ENCODE measurements at places on chromosomes 7 and 10.

DNA sequence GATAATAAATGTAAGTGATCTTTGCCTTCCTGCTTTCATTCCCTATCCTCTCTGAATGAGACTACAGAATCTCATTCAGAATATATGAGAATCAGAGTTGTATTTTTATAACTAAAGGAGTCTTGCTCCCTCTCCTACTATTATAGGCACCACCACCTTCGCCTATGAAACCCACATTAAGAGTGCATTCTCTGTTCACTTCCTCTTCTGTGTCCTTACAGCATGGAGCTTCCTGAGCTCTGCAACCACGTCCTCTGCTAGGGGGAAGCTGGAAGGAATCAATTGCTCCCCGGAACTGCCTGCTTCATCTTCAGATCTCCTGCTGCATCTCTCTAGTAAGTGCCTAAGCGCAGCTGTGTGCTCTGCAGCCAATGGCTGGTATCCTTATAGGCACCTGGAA, 820.7 kb downstream of the GRID1 start:
- no peak for DNase-seq

- no peak for DNase-seq
Measured at GRCh38 chr10:77422491-77423338, 214.9 kb downstream of the KCNMA1 start.

GRCh38 chr10:70060389-70060788, 7.7 kb downstream of the MACROH2A2 start:
- no peak for DNase-seq

DNA sequence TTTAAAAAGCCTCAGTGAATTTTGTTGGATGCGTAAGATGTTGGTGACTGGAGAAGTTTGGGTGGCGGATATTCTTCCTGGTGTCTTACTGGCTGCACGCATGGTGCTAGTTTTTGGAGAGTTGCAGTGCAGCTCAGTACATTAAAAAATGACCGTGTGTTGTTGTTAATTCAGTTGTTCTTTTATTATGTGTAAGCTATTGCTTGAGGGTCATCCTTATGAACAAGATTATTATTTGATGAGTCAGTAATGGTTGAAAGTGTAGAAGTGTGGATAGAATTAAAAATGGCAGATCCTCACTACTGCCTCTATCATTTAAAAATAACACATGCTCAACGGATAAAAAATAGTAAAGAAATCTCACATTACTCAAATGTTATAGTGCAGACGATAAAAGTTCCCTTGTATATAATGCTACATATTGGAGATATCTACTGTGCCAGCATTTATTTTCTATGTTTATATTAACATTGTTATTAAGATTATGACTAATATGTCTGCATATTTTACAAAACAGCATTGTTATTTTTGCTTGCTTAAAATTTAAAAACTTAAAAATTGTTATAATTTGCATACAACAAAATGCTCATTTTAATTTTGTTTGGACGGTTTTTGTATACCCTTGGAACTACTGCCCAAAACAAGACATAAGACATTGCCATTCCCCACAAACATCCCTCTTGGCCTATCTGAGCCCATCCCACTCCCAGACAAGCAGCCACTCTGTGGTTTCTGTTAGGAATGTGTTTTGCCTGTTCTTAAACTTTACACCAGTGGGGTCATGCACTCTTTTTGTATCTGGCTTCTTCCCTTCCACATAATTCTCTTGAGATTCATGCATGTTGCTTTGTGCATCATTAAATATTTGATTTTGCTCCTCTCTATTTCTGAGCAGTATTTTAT, 142.0 kb downstream of the DOCK1 start:
- DNase-seq, result no peak

- DNase-seq, result no peak
Measured at GRCh38 chr10:97406064-97406463, 4.9 kb upstream of the RRP12 start.

DNA sequence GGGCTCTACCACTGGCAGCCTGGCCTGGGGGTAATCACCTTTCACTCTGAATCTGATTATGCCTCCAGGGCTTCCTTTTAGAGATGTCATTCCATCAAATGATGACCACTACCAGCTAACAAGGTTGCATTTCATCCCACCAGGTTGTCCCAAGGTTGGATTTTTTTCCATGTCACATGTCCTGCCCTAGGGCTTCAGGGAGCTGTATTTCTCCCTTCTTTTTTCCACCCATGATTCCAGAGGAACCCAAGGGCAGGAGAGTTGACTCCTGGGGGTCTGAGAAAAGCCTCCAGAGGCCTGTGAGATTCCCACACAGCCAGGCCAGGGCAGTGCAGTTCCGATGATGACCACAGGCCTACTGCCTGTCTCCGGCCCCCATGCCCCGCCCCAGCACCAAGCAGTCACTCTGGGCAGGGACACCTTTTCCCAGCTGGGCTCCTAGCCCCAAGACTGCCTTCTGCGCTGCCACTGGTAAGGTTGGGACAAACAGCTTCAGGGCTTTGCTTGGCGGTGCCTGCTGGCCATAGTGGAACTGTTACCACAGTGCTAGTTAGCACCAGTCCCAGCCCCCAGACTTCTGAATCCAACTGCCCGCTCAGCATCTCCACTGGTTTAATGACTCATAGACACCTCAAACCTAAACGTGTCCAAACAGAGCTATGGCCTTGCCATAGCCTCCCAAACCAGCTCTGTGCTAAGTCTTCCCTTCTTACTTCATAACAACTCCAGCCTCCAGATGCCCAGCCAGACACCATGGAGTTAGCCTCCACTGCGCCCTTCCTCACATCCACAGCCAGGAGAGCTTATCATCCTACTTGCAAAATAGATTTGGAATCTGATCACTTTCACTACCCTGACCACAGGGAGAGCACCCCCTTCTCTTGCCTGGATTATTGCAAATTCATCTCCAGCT, 133.7 kb downstream of the ARHGAP22 start:
- no peak for DNase-seq

- DNase-seq, result no peak
Measured at GRCh38 chr7:151829707-151830106, 47.2 kb downstream of the PRKAG2 start.

DNA sequence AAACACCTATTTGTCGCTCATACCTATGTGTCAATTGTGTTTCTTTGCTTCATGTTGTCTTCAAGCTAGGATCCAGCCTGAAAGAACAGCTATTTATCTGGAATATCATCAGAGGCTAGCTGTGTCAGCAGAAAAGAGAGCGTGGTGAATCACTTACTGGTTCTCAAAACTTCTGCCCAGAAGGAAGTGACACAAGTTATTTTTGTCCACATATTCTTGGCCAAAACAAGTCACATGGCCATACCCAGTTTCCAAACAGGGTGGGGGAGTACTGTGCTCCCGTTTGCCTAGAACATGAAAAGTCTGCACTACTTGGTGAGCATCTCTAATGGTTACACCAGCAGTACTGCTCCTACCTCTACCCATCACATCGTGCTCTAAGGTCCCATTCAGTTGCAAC, 160.9 kb upstream of the CSTF2T start:
- DNase-seq, result peak; percentile 36

DNA sequence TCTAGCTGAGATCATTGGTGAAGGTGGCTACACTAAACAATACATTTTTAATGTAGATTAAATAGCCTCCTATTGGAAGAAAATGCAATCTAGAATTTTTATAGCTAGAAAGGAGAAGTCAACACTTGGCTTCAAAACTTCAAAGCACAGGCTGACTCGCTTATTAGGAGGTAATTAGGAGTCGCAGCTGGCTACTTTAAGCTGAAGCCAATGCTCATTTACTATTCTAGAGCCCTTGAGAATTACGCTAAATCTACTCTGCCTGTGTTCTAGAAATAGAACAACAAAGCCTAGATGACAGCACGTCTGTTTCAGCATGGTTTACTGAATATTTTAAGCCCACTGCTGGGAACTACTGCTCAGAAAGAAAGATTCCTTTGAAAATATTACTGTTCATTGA, 101.6 kb upstream of the EEPD1 start:
- DNase-seq, result no peak

- no peak for DNase-seq
Measured at GRCh38 chr7:98868450-98868849, 1.4 kb downstream of the TMEM130 start.

DNA sequence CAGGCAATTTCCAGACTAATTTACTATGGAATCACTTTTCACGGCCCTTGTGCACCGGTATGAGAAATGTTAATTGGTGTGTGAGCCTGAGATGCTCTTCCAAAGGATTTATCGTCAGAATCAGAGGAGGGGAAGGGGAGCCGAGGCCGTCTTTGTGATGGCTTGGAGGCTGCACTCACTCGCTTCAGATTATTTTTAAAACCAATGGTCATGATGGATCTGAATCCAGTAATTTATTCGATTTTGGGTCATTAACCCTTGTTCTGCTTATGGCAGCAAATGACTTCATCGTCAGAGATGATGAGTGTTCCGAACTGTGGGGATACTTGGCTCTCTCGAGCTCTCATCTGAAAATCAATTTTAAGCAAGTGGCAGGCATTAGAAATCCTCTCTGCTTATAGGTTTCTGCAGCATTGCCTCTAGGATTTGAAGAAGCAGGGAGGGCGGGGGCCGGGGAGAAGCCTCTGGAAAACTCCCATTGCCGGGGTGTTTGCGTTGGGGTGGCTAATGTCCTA, 576.3 kb downstream of the LRMDA start:
- no peak for DNase-seq

- no peak for DNase-seq
Measured at GRCh38 chr10:97144297-97144696, 41.5 kb downstream of the SLIT1 start.

GRCh38 chr10:11813855-11814567, 9.1 kb upstream of the PROSER2 start:
- DNase-seq, result no peak
